ENCODE measurements at places on chromosomes 7 and 10.

- no peak for DNase-seq
Observed at GRCh38 chr10:3248526-3249306, 76.1 kb upstream of the PITRM1 start.

- no peak for DNase-seq
Observed at GRCh38 chr10:123537188-123537961, 128.8 kb upstream of the GPR26 start.

- no peak for DNase-seq
Observed at GRCh38 chr10:21083861-21084260, 186.8 kb upstream of the NEBL start.

DNA sequence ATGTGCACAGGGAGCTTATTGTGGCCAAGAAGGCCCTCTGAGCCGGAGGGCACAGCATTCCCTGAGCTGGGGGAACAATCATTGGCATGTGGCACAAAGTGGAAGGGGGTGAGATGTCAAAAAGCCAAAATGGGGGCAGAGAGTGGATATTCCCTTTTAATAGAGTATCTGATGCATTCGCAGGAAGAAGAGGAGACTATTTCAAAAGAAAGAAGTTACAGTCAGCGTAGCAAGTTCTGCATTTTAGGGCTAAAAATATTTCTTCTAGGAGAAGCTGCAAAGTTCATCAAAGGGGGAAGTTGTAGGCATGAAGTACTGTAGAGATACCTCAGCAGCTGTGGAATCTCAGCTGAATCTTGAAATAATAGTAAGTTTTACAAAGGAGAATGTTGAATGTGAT, 136.0 kb upstream of the WDR11 start:
- no peak for DNase-seq

DNA sequence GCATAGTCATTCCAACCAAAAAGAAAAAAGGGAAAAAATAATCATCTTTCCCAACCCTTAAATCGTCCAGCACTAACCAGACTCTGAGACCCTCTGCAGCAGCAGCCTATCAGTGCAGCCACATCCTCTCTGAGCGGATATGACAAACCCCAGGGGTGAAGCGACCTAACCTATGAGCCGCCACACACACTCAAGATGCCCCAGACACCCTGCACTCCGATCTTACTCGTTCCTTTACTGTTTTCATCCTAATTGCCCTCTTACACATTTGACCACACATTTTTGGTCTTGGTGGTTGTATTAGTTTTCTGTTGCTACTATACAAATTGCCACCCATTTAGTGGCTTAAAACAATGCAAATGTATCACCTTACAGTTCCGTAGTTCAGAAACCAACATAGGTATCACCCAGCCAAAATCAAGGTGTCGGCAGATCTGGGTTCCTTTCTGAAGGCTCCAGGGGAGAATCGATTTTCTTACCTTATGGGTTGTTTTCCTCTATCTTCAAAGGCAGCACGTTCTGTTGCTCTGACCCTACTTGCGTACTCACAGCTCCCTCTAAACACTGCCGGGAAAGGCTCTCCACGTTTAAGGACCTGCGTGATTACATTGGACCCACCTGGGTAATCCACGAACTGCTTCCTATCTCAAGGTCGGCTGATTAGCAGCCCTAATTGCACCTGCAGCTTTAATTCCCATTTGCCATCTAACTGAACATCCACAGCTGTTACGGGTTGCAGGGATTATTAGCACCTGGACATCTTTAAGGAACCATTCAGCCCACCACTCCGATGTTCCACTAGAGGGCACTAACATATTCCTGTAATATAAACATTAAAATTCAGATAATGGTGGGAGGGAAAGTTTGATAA, 37.3 kb upstream of the PRSS1 start:
- no peak for DNase-seq

DNA sequence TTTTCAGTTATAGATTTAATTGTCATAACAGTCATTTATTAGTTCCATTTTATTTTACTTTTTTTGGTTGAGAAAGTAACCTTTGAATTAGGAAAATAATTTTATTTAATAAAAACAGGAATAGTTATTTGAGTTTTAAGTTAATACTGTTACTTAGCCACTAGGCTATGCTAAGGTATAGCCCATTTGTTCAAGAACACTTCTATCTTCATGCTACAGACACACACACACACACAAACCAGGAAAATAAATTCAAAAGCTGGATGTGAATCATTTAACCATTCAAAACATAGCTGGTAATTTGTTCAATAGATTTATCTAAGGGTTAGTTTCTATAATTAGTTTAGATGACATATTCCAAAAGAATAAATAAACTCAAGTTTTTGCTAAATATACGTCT, 148.4 kb downstream of the RNF133 start:
- DNase-seq, result no peak

- no peak for DNase-seq
Observed at GRCh38 chr7:44411306-44411705, 79.2 kb downstream of the NUDCD3 start.

GRCh38 chr7:66920256-66920655, 769 bp upstream of the TMEM248 start:
- DNase-seq, result no peak

DNA sequence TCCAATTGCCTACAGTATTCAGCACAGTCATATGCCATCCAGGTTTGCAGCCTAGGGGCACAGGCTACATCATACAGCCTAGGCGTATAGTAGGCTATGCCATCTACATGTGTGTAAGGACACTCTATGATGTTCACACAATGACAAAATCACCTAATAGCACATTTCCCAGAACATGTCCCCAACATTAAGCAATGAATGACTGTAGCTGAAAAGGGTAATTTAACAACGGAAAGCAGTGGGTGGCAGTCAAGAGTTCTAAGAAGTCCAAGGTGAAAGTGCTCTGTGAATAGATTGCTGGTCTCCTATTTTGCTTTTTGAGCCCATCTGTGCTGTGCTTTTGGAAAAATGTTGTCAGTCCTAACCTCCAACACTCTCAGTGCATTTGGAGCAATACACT, 162.6 kb downstream of the KLF6 start:
- no peak for DNase-seq

GRCh38 chr10:108230478-108231170, 1066.1 kb upstream of the SORCS1 start:
- no peak for DNase-seq

- DNase-seq, result no peak
Observed at GRCh38 chr7:7129381-7129780, 53.0 kb upstream of the C1GALT1 start.

GRCh38 chr7:139673230-139673629, 104.6 kb downstream of the HIPK2 start:
- DNase-seq, result no peak

GRCh38 chr10:58742141-58742540, 229.5 kb downstream of the BICC1 start:
- DNase-seq, result no peak

DNA sequence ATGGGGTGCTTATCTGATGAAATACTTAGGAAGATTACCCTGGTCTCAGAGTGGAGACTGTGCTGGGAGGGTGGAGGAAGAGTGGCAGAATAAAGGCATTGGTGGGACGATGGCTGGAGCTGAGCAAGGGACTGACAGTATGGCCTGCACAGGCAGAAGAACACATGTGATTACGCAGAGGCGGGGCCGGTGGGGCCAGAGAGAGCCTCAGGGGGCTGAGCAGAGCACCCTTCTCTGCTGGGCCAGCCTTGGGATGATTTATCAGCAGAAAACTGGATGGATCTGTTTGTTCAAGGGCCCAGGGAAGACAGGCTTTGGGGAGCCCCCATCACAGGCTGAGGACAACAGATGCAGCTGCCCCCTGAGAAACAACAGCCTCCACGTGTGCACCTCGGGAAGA, 272.1 kb downstream of the SDK1 start:
- no peak for DNase-seq

DNA sequence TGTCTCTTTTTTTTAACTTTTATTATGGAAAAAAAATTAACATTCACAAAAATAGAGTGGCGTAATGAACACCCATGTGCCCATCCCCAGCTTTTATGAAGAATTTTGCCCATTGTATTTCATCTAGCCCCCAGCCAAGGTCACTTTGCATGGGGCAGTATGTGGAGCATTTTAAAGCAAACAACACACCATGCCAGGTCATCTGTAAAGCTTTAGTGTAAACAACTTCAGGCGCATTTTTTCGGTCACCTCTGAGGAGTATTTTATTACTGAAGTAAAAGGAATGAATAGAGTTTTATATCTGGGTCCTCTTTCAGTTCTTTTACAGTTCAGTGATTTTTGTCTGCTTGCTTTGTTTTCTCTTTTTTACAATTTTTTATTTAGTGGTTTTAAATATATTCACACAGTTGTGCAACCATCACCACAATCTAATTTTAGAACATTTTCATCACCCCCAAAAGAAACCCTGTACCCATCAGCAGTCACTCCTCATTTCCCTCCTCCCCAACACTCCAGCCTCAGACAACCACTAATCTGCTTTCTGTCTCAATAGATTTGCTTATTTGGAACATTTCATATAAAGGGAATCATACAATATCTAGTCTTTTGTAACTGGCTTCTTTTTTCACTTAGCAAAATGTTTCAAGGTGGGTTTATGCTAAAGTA, 87.9 kb downstream of the SLC37A3 start:
- no peak for DNase-seq
